ENCODE measurements at places on chromosomes 6 and 20.

- peak; percentile 72 for DNase-seq
These were observed at the start of gene ZSCAN23 for GRCh38 chr6:28443112-28443773. TSS of gene ZSCAN23 (minus strand) at chr6:28443491. CDS start at chr6:28436266, 7,225 bp downstream.

GRCh38 chr6:24858177-24858653 lies 59.5 kb upstream of the ARMH2 start:
- no peak for DNase-seq

- DNase-seq = no peak
These were observed 144.6 kb downstream of the UST start for GRCh38 chr6:148891405-148891783.

- no peak for DNase-seq
These were observed 13.8 kb downstream of the TREM1 start for GRCh38 chr6:41272591-41273240.

DNA sequence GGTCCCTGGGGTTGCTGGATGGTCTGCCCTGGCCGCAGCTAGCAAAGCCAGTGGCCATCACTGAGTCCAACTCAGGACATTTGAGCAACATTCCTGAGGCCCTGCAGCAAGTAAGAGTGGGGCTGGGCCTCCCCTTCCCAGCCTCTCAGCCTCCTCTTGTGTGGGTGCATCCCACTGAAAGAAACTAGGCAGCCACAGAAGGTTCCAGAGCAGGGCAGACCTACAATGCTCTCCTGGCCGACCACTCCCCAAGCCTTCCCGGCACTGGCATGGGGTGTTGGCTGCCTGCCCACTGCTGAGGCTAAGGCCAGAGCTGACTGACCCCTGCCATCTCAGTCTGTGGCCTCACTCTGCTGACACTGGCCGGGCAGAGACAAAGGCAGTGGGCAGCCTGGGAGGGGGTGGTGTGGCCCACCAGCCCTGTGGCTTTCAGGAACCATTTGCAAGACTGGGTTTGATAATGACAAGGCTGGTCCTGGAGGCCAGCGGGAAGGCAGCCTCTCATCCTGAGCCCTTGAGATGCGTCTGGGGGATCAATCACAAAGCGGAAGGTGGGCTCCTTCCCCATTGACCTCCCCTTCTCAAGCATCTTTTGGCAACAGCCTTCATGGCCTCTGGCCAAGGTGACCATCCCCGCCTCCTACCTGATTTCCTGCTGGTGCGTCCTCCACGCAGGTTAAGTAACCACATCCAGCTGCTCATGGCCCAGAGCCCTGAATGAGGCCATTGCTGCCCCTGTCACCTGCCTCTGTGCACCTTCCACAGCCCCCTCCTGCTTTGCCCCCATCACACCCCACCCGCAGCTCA lies 9.6 kb downstream of the DLGAP4 start:
- no peak for DNase-seq

GRCh38 chr6:50966986-50967385 lies 148.3 kb downstream of the TFAP2B start:
- no peak for DNase-seq

- no peak for DNase-seq
These were observed 33.4 kb downstream of the DHX35 start for GRCh38 chr20:38995536-38996044.

DNA sequence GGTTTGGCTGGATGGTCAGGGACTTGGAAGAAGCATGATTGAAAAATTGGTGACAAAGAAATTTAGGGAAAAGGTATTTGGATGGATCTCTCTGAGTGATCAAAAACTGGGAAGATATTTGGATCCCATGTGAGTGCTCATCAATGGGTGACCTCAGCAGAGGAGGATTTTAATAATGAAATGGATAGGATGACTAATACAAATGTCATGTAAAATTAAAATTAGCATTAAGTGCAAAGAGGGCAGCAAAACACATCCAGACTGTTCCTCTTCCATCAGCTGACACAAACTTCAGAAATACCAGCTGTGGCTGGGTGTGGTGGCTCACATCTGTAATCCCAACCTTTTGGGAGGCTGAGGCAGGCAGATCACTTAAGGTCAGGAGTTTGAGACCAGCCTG lies 151.7 kb downstream of the THBS2 start:
- DNase-seq = no peak

DNA sequence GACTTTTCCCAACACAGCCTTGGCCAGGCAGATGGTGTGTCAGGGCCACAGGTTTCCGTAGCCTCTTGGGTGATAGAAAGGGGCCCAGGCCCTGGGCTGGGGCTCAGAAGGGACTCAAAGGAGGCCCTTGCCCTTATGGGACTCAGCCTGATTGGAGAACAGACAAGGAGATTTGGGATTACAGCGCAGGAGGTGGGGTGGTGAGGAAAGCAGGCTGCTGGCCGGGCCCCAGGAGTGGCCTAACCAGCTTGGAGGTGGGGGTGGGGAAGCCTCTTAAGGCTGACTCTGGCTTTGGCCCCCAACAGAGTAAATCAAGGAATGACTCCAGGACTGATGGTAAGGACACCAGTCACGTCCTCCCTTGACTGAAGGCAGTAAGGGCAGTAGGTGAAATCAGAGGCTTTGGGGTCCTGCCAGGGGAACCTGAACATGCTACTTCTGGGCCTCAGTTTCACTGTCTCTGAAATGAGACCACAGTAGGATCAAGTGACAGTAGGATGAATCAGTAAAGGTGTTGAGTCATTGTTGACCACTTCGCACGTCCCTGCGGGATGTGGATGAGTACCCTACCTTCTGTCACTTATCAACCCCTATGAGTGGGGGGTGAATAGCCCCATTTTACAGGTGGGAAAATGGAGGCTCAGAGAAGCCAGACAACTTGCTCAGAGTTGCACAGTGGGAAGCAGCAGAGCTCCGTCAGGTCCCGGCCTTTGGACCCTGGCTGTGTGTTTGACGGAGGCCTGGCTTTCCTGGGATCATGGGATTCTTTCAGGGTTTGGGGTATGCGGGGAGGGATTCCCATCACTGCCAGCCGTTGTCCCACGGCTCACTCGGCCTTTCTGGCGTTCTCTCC lies 4.5 kb downstream of the SNAI1 start:
- no peak for DNase-seq

GRCh38 chr6:144234399-144234798 lies 50.7 kb upstream of the UTRN start:
- no peak for DNase-seq

DNA sequence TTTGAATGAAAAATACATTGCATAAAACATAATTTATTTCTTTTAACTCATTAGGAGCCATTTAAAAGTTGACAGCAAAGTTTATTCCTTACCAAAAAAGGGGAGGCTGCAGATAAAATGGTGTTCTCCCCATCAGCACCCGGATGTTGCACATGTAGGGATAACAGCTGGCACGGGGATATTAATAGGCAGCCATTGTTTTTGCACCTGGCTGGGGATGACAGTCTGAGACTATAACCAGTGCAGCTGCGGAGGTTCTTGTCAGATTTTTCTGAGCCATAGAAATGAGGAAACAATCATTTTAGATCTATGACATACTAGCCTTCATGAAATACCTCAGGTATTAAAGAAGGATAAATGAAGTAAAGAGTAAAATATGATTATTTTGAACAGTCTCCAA lies 20.1 kb upstream of the HECA start:
- DNase-seq = no peak

Data from stimulated activated CD4-positive, alpha-beta T cell treated with anti-CD3 and anti-CD28 coated beads, Interleukin-2, amount 100 ng/mL, for 48 hours (primary cell).